Activated CD4-positive, alpha-beta T cell treated with anti-CD3 and anti-CD28 coated beads, Interleukin-2, Interleukin-4, amounts not matched to agents 100 ng/mL and 50 ng/mL, durations not matched to agents 16 hours and 8 hours (primary cell): ENCODE measurements at places on chromosomes 3 and 15.

GRCh38 chr15:52028431-52029093, 9.5 kb downstream of the MAPK6 start:
- DNase-seq: no peak

DNA sequence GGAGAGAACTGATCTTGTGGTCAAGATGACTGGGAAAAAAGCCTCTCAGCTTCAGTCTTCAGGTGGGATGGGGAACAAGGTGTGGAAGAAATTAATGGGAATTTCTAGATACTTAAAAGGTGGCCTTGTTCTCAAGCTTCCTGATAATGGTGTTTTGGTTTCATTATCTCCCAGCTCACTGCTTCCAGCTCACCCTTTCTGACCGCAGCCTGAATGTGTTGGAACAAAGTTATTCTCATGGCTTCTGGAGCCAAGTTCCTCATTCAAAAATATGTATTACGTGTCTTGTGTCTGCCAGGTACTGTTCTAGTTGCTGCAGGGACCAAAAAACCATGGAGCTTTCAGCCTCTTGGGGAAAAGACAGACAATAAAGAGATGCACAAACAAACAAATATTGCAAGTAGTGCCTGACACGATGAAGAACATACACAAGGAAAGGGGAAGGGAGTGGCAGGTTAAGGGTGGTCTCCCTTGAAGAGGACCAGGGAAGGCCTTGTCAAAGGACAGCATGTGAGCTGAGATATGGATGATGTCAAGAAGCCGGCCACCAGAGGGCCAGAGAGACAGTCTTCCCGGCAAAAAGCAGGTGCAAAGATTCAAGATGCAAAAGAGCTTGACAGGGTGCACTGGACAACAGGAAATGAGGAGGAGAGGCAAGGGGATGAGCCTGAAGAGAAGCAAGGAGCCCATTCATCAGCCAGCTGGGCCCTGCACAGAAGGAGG, 35.5 kb downstream of the ARRDC4 start:
- DNase-seq: no peak

- no peak for DNase-seq
These were observed 158.0 kb downstream of the STT3B start for GRCh38 chr3:31690771-31691170.

DNA sequence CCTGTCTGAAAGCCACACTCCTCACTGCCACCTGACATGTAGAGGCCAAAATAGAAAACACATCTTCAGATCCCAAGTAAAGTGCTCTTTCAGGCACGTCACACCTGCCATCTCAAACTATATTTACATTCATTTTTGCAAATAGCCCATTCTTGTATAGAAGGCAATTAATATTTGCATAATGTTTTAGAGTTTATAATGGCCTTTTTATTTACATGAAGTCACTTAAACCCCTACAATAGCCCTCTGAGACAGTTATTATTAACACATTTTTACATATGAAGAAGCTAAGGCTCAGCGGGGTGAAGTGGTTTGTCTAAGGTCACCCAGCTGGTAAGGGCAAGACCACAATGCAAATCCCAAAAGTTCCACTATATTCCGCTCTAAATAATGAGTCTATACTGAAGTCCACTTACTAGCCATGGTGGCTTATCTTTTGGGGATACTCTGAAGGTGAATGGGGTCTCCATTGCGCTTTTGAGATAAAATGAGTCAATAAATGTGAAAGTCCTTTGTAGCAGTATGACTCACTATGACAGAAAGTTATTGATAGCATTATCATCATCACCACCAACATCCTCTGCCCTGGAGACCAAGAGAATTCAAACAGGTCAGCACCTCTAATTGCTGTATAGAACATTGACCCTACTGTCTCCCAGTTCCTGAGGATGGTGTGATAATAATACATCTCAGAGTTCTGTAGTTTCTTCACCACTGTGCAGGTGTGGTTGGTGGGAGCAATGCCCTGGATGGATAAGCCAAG, 155.9 kb upstream of the BCL6 start:
- no peak for DNase-seq

DNA sequence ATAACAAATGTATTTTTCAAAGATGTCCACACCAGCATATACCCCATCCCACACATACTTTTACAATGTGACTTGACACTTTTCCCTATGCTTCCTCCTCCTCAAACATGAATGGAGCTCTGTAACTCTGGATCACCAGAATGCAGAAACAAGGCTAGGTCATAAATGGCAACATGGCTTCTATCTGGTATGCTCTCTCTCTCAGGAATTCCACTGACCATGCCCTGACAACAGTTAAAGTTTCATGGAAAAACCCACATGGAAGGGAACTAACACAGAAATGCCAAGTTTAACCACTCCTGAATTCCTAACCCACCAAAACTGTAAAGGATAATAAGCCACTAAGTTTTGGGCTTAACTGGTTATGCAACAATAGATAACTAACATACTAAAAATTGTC, 19.9 kb downstream of the MYO9A start:
- no peak for DNase-seq

GRCh38 chr3:196235452-196236122, 19.3 kb downstream of the SLC51A start:
- no peak for DNase-seq

GRCh38 chr3:172257648-172258400, 190.4 kb downstream of the GHSR start:
- no peak for DNase-seq

DNA sequence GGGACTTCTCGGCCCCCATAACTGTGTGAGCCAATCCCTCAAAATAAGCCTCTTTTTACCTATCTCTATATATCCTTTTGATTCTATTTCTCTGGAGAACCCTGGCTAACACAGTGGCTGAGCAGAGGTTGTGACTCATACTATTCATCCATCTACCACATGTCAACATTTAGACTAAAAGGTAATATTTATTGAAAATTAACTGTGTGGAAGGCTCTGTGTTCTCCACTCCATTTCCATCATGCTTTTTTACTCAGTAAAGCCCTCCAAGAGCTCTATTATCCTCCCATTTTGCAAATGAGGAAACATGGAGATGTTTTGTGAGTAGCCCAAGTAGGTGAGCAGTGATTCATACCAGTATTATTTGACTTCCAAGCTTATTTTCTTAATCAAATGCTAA, 217.9 kb upstream of the DCBLD2 start:
- DNase-seq: no peak

DNA sequence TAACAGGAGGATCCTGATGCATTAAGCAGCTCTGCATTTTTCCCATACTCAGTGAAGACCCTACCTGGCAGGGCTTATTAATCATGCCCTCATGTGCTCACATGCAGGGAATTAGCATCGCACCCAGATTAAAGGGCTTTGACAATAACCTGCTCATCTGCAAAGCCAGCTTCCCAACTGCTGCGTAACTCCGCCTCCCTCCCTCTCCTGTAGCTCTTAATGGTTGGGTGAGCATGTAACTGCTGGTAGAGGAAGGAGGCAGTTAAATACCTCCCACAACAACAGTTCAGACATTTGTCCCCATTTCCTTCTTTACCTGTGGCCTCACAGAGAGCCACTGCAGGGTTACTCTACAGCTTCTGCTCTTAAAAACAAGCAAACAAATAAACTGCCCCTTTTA, 203.6 kb upstream of the WNT5A start:
- no peak for DNase-seq

DNA sequence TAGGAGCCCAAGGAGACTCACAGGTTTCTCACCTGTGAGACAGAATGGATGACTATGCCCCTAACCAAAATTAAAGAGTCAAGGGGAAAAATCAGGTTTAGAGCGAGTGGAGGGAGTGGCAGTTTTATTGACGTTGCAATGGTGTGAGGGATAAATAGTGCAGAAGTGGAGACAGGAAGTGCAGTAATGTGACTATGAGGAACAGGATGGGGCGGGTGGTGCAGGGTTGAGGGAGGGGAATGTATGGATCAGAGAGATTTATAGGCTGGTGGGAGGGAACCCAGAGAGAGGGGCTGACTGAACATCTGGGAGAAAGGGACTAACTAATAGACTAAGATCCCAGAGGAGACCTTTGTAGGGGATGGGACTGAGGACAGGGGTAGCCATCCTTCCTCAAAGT, 26.5 kb downstream of the EIF2AK4 start:
- no peak for DNase-seq

DNA sequence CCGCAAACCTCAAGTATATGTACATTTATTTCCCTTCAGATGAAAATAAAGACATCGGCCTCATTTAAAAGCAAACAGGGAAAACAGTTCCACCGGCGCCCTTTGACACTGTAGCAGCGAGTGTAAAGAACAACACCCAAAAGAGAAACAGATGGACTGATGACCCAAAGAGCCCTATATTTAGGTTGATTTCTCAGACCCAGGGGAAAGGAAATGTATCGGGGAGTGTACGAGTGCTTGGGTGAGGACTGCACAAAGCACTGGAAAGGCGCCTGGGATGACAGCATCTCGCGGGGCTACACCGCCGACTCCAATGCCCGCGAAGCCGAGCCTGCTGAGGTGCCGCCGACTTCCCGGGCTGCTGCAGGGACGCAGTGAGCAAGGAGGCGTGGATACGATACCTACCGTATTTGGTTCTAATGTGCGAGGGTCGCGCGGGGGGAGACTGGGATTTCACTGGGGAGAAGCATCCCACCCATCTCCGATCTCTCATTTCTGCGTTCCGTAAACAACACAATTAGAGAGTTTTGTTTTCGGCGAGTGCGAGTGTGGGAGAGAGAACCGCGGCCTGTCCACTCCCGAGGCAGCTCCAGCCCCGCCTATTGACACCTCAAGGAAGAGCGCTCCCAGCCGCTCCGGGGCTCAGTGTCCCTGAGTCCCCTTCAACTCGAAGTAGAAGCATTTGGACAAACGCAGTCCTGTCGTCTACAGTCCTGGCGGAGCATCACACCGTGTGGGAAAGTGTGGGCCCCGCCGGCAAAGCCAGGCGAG, 2.0 kb downstream of the MECOM start:
- no peak for DNase-seq

DNA sequence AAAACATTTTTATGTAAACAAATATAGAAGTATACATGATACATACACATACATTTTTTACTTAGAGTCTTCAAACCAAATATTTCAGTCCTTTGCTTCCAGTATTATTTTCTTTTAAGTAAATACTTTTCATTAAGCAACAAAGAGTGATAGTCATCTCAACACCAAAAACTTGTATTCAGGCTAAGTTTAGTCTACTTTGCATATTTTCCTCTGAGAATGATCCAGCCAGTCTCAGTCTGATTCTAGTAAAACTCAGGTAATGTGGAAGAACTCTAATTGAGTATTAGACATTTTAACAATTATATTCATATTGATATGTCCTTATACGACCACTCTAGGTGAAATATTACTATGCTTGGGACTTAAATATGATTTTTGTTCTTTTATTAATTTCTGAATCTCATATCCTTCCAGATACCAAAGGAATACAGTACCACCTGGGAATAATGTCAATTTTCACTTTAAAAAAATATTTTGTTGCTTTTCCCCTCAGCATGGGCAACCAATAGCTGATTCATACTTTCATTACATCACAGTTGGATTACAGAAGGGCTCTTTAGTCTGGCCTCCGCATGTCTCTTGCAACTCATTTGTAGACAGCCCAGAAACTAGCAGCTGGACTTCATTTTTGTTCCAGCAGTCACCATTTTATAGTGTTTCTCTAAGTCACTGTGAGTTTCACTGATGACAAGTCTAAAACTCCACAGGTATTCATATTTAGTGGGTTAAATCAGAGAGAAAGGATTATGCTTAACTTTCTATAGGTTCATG, 390.4 kb downstream of the ZBTB20 start:
- no peak for DNase-seq

DNA sequence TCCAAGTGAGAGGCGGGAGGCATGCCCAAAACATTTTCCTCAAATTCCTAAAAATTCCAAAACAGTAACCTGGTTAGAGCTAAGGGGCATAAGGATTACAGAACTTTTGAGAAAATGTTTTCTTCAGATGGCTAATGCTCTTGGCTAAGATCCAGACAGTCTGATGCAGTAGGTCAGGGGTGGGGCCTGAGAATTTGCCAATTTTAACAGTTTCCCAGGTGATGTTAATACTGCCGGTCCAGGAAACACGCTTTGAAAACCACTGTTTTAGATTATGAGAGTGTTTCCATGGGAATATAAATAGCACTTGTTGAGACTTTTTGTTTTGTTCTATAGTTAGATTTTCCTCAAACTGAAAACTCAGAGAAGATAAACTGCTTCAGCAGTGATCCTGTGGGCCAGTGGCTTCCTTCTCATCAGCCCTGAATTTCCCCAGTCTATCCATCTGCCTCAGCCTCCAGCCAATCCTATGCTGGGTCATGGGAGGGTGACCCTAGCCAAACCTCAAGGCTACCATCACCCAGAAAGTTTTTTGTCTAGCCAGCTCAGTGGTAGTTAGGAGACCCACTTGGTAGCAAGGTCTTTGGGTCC, 71.6 kb upstream of the ACP3 start:
- no peak for DNase-seq

GRCh38 chr3:120956143-120956542, 48.1 kb downstream of the STXBP5L start:
- no peak for DNase-seq

- DNase-seq: no peak
These were observed 8.0 kb upstream of the LRTM1 start for GRCh38 chr3:54935869-54936268.

GRCh38 chr3:108106031-108106430, 15.2 kb upstream of the CD47 start:
- no peak for DNase-seq

DNA sequence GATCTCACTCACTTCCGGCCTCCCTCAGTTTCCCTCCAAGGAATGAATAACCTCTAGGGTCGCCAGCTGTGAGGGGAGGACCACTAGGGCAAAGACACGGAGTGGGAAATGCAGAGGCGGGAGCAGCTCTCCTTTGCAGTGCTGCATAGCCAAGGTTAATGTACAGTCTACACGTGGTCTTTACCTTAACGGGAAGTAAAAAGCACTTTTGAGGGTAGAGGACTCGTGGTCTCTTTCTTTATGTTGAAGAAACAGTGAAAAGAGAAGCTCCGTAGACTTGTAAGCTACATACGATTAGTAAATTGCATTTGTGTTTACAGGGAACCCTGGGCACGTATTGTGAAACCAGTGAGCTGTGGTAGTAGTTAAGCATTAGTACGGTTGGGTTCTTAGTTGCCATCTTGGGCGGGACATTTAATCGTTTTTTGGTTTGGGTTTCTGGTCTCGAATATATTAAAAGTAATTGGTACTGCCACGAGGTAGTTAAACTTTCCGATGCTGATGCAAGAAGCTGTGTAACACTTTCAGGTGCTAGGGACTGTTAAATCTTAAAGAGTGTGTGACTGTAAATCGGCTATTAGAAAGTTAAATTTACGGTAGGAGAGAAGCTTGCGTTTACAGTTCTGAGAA, 828 bp downstream of the U2SURP start:
- peak; percentile 47 for DNase-seq

- DNase-seq: no peak
These were observed 46.4 kb downstream of the ZNF106 start for GRCh38 chr15:42444415-42445063.
